ENCODE measurements at places on chromosomes 6 and 20.
A peak's percentile ranks its signal among the peaks of the same experiment; 100 is the strongest.

DNA sequence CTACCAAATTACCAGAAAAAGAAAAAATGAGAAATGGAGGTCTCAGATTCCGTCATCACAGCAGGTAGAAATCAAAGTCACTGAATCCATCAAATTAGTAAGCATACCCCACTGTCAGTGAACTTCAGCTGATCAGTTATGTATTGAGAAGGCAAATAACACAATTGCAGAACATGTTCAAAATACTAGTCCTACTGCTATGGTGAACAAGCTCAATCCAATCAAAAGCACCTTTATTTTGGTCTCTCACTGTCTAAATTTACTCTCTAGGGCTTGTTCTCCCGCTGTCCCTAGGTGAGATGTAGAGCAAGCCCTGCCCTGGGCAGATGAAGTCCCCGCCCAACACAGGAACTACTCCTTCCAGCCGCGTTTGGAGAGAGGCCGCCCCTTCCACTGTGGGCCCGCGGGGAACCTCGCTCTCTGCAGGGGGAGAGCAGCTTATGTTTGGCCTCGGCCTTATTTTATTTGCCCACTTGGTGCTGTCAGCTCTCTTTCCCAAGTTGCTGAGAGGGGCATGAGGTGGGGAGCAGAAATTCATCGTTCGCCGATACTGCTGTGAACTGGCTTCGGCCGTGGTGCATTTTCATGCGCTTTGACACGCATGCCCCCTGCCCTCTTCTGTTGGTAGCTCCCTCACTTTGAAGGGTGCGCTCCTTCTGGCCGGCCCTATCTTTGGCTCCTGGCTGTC is 14.3 kb upstream of the MAP1LC3A start:
- DNase-seq, result peak; percentile 19

- DNase-seq, result no peak
These were observed 19.7 kb upstream of the SLC17A3 start for GRCh38 chr6:25893778-25894177.

DNA sequence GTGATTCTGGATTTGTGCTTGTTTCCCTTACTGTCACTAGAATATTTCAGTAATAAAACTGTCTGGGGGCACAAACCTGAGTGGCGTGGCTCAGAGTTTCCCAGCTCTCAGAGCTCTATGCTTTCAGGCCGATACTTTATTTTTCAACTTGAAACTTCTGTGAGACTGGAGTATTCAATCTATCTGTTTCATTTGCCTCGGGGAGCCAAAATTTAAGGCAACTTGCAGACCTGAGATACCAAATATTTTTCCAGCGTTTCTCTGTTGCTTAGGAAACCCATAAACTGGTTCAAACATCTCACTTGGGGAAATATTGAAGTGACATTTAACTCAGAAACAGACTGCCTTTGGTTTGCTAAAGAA is 74.7 kb downstream of the SOBP start:
- DNase-seq, result no peak

DNA sequence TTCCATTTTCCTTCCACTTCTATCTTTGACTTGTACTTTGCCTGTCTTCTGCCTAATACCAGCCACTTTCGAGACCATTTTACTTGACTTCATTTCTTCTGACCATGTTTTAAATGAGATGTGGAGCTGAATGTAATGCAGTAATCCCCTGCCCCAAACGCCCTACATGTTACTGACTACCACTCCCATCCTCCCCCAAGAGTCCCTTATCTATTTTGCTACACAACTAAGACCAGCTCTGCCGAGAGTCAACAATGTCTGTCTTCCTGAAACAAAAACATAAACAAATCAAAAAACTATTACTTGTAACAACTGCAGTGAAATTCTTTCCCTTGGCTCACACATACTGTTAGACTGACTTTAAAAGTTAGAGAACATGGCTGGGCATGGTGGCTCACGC is 27.1 kb upstream of the KIAA1586 start:
- DNase-seq, result no peak

GRCh38 chr6:11263291-11263775 is 30.9 kb upstream of the NEDD9 start:
- DNase-seq, result no peak

- no peak for DNase-seq
These were observed 156.4 kb upstream of the CARMIL1 start for GRCh38 chr6:25122622-25123237.

All from activated CD4-positive, alpha-beta T cell treated with anti-CD3 and anti-CD28 coated beads, Interleukin-2, Interleukin-6, amounts not matched to agents 100 ng/mL and 50 ng/mL, durations not matched to agents 16 hours and 8 hours (primary cell).